ENCODE measurements at places on chromosomes 12 and 14. TPM values are rescaled to one million over a fixed set of nuclear protein-coding genes. Genes with fewer than 3 reads are reported as not detected.

TTC9 gene
- 0.04 TPM for polyA plus RNA-seq

DNA sequence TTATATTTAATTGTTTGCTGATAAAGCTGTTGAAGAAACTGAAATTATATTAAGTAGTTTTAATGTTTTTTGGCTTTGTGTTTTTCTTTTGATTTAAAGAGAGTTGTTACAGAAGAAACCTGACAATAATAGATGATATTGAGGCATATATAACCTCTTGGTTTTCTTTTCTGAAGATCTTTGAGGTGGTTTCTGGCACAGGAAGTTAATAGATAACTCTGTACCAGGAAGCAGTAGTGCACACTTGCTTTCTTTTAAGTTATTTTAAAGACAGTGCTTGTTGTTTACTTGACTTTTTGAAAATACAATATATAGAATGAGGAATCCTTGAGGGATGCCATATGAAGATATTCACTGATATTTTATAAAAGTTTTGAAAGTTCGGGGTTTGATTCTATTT, 209.0 kb upstream of the FBXO33 start:
- DNase-seq: no peak

DNA sequence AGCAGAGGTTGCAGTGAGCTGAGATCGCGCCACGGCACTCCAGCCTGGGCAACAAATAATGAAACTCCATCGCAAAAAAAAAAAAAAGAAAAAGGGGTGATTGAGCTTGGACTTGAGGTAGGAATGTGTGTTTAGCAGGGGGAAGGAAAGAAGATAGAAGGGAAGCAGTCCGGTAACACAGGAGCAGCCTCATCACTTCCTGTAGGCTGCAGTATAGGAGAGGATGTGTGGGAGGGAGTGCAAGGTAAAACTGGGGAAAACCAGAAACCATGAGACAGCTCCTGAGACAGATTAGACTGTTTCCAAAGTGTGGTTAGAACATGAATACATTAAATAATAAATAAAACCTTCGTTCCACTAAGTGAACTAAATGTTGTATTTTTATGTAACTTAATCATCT, 49.2 kb downstream of the FGD4 start:
- DNase-seq: no peak

DNA sequence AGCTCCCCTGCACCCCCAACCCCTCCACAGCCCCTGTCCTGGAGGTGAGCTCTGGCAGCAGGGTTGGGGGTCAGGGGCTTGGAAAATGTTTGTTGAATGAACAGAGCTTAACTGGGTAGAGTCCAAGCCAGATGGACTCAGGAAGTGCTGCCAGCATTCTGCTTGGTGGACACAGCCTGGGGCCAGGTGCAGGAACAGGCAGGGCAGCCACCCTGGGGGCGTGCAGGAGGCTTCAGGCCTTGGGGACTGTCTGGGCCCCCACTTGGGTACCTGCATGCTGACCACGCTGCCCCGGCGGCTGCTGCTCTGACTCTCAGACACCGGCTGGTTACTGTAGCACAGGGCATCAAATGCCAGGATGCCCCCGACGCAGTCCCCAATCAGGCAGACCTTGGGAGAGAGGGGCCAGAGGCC, 15.7 kb downstream of the ARL6IP4 start:
- no peak for DNase-seq

- DNase-seq: no peak
Measured at GRCh38 chr12:111494676-111495075, 89.0 kb downstream of the SH2B3 start.

DNA sequence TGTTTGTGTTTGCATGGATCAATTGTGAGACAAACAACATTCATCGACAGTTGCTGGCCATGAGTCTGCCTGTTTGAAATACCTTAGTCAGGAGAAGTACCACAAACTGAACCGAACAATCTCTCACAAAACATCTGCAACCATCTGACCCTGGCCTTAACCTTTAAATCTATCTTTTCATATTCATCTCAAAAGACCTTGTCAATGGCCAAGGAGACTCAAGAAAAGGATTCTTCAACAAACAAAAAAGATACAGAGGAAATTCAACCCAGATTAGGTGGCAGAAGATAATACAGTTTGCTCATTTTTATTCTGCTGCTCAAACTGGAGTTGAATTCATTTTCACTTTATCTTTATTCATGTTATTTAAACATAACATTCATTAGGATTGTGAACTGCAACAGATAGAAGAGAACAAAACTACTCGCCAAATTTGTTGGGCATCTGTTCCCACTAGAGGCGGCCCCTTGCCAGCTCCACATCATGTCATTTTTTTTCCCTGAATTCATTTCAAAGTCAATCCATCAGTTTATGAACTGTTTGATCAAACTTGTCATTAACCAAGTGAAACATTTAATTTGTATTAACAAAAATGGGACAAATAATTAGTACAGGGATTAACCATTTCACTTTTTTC, 152.3 kb upstream of the OTX2 start:
- DNase-seq: no peak

DNA sequence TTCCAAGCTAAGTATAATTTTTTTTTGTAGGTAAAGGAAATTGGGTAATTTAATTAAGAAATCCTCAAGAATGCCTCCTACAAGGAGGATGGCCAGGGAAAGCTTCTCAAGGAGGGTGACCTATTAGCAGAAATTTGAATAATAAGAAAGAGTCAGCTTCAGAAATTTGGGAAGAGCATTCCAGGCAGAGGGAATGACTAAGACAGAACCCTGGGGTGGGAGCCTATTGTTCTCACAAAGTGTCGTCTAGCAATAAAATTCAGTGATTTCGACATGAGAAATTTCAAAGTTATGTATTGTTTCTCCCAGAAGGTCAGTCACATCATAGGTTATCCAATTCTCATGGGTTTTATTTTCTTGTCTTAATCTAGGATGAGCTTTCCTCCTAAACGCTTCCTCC, 1168.4 kb downstream of the AACS start:
- no peak for DNase-seq

C12orf60 gene
- polyA plus RNA-seq: 0.57 TPM

- no peak for DNase-seq
Measured at GRCh38 chr14:70716958-70717357, 75.2 kb downstream of the TTC9 start.

GRCh38 chr14:90599748-90600507, 203.1 kb downstream of the CALM1 start:
- no peak for DNase-seq

GRCh38 chr12:27285403-27285802, 41.3 kb downstream of the STK38L start:
- DNase-seq: no peak

GRCh38 chr12:52023976-52024688, 17.4 kb downstream of the TAMALIN start:
- no peak for DNase-seq

KRT71 gene
- not detected for polyA plus RNA-seq

OR10G3 gene
- not detected for polyA plus RNA-seq

DNA sequence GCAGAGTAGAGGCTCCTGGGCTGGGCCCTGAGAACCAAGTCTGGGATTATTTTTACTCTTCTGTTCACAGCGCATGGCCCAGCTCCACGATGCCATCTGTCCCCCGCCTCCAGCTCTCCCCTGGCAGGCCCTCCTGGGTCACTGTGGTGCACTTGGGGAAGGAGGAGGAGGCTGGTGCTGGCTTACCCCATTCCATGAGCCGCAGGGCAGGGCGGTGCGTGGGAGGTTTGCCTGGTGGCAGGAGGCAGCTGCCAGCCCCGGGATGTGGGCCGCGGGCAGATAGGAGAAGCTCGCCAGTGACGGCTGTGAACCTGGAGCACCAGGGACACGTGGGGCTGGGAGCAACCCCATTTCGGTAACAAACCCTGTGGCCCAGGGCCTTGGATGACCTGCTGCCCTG, 23.2 kb downstream of the TEAD4 start:
- DNase-seq: no peak

AKAP3 gene
- 0.29 TPM for polyA plus RNA-seq

DNA sequence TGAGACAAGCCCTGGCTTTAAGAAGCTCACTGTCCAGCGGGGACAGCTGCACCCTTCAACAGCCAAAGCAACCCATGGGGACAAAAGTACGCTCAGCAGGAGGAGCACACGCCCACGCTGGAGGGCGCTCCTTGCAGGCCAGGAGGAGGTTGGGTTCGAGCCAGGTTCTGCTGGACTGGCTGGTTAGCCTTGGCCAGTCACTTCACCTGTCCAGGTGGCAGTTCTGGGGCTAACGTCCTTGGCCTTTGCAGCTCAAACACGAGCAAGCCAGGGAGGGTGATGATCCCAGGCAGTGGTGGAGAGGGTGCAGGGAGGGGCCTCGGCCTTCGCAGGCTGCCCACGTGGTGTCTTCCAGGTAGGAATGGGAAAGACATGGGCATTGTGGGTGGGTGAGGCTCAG, 13.1 kb downstream of the CHGA start:
- DNase-seq: no peak

MANSC1 gene
- 4.2 TPM for polyA plus RNA-seq

- no peak for DNase-seq
Measured at GRCh38 chr12:66756631-66757030, 77.8 kb upstream of the GRIP1 start.

- no peak for DNase-seq
Measured at GRCh38 chr14:51069055-51069454, 25.9 kb downstream of the TRIM9 start.

- no peak for DNase-seq
Measured at GRCh38 chr14:94203473-94204210, 29.5 kb downstream of the PPP4R4 start.

DNA sequence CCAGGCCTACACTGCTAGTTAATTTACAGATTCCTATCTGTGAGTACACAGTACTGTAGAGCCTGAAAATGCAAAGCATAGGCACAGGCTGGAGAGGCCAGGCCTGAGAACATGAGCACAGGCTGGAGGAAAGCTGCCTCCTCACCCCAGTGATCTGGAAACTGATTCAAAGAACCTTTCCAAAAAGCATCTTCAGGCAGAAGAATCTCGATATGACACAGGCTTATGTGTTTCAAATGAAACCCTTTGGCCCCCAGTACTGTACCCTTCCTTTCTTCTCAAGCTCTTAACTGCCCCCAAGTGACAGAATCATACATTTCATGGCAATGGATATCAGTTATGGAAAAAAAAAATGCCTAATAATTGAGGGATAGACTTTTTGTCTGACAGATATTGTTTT, 122.0 kb downstream of the KCNC2 start:
- DNase-seq: no peak

DNA sequence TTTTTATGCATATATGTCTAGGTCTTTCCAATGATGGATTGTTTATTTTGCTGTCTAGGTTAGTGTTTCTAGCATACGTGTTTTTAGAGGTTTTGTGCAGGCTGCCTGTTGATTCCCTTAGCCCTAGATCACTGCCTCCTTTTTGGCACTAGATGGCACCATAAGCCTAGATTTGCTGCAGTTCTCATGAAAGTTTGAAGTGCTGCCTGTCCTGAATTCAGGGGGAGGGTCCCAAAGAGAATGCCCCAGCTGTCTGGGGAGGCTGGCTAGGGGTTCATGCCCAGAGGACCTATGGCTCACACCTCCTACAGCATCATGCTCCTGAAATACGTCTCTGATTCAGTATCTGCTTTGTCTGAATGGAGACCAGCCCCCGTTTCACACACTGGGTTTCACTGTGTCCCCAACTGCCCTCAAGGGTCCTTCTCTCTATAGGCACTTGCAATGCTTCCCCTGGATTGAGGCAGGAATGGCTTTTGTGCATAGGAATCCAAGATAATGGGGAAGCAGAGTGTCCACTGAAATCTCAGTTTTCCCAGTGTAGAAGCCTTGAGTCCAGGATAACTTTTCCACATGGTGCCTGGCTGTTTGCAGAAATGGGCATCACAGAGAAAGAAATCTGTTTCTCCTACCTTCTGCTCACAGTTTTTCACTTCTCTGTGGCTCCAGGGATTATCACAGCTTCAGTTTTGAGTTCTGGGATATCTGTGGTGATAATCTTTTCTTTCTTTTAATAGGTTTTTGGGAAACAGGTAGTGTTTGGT, 14.2 kb upstream of the TXNRD1 start:
- DNase-seq: no peak

P2RX2 gene
- not detected for polyA plus RNA-seq

IKZF4 gene
- polyA plus RNA-seq: 4.7 TPM

DNA sequence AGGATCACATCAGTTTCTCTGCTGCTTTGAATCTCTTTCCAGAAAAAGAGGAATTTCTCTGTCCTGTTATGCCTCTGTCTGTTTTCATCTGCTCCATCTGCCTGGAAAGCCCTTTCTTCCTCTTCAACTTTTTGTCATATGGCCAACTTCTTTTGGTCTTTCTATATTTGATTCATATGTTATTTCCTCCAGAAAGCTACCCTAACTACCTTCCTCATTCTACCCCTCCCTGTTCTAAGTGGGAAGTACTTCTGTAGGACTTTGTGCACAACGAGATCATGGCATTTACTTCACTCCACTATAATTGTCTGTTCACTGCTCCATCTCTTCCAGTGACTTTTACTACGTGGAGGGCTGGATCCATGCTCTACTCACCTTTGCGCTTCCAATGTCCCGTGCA, 5.9 kb downstream of the CLEC4D start:
- no peak for DNase-seq

DNA sequence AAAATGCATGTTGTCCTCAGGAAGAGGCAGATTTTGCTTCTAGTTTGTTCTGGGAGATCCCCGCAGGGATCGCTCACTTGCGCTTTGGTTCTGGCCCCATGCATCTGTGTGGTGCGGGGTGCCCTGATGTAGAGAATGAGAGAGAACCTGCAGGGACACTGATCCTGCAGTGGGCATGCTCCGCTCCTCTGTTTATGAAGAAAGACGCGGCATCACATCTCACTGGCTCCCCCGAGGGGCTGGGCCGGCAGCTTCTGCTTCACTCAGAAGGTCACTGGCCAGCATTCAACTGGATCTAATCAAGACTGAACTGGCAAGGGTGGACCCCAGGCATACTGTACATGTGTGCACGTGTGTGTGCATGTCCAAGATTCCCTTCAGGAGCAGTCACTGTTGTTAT, 164.2 kb downstream of the CALM1 start:
- DNase-seq: no peak

DNA sequence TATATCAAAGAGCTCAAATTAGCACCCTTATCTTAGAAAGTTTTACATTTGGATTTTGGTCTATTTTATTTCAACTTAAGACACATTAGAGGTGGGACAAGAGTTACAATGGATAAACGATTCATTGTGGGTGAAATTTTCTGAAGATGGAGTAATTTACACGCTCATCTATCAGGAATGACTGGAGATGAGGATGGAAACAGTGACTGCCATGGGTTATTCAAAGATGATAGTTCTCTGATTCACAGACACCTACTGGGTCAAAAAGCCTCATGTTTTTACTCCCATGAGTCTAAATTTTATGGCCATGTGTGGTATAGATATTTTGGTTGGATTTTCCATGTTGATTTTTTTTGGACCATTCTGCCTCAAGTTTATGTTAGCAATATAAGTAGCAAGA, 22.1 kb downstream of the SAMD4A start:
- no peak for DNase-seq

DNA sequence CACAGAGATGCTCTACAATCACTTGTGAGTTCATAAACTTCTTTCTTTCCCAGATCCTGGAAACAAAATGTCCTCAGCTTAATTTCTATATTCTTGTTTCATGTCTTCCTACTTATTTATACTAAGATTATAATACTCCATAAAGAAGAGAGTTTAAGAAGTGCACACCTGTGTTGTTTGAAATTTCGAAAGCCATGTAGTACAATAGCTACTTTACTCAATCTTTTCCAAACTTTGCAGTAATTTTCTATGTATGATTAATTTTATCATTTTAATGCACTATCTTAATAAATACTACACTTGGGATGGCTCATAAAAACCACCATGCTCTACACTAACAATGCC, 300 bp upstream of the TTC5 start:
- no peak for DNase-seq
